Neural cell (in vitro differentiated cells): ENCODE measurements at places on chromosomes 7 and 10. TPM values are rescaled to one million over a fixed set of nuclear protein-coding genes. Genes with fewer than 3 reads are reported as not detected.

Gene KNDC1
- 4.3 and 11.8 TPM in 2 replicates for polyA plus RNA-seq

Gene ANKRD2
- polyA plus RNA-seq, result not detected in 2 replicates

Gene DUSP5
- polyA plus RNA-seq, result 1.2 and 2.2 TPM in 2 replicates

Gene NPSR1
- polyA plus RNA-seq, result not detected in 2 replicates

Gene NAT16
- 4.0 and 4.5 TPM in 2 replicates for polyA plus RNA-seq

Gene SPDYE9
- polyA plus RNA-seq, result 0.48 and 0.87 TPM in 2 replicates

Gene ANKRD1
- 0.98 TPM in 1 of 2 replicates, not detected in the other for polyA plus RNA-seq

Gene IGFBP3
- 1.6 and 3.9 TPM in 2 replicates for polyA plus RNA-seq
